NCI-H1092 (cell line): ENCODE measurements at places on chromosomes 12 and 14.
A peak's percentile ranks its signal among the peaks of the same experiment; 100 is the strongest.

GRCh38 chr12:117125272-117125613 is 26.0 kb upstream of the TESC start:
- DNase-seq: no peak

DNA sequence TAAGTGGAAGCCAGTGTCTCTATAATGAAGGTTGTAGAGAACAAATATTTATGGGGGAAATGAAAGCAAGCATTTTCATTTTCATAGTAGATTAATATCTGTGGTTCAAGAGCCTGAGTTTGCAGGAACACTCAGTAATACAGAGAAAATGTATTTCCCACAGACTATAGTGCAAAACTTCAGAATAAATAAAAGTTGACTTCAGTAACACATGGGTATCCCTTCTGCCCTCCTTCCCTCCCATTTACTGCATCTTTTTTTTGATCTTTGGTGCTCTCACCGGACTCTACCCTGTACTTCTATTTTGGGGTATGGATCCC is 75.3 kb upstream of the AMN1 start:
- DNase-seq: no peak

GRCh38 chr14:81018251-81018650 is 62.8 kb downstream of the TSHR start:
- no peak for DNase-seq

- DNase-seq: no peak
Measured at GRCh38 chr12:34290381-34290995, 268.2 kb downstream of the ALG10 start.

DNA sequence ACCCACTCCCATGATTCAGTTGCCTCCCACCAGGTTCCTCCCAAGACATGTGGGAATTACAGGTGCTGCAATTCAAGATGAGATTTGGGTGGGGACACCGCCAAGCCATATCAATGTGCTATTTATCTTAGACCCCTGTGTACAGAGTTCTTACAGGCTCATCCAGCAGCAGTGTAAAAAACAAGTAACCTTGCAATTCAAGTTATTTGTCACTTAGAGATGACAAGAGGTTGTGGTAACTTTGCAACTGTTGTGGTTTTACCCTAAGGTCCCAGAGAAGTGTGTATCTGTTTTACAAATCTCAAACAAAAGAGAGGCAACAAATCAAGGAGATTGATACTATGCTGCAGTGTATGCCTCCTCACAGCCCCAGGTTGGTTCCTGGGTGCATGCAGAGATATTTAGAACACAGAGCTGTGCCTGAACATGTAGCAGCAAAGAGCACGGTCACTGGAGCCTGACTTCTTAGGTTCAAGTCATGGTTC is 11.5 kb upstream of the HELB start:
- DNase-seq: no peak

GRCh38 chr12:19223695-19224094 is 94.2 kb downstream of the PLEKHA5 start:
- DNase-seq: no peak

GRCh38 chr12:64551676-64552075 is 58.6 kb upstream of the RASSF3 start:
- DNase-seq: no peak

GRCh38 chr12:49121047-49121696 is 10.0 kb downstream of the TUBA1B start:
- DNase-seq: no peak

GRCh38 chr14:105050551-105050897 is 14.7 kb downstream of the GPR132 start:
- DNase-seq: peak; percentile 50

- no peak for DNase-seq
Measured at GRCh38 chr12:40515041-40515816, 177.0 kb upstream of the CNTN1 start.

DNA sequence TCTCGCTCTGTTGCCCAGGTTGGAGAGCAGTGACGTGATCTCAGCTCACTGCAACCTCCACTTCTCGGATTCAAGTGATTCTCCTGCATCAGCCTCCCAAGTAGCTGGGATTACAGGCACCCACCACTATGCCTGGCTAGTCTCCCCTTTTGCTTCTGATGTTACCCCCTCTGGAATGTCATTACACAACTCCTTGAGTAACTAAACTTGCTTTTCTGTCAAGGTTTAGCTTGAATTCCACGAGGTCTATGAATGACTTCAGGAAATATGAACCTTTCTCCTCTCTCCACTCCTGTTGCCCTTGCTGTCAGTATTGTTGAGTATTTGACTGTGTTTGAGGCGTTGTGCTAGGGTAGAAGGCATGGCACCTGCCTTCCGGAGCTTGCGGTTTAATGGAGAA is 16.8 kb upstream of the RTRAF start:
- no peak for DNase-seq

- no peak for DNase-seq
Measured at GRCh38 chr12:103947871-103948555, 17.7 kb upstream of the TDG start.

DNA sequence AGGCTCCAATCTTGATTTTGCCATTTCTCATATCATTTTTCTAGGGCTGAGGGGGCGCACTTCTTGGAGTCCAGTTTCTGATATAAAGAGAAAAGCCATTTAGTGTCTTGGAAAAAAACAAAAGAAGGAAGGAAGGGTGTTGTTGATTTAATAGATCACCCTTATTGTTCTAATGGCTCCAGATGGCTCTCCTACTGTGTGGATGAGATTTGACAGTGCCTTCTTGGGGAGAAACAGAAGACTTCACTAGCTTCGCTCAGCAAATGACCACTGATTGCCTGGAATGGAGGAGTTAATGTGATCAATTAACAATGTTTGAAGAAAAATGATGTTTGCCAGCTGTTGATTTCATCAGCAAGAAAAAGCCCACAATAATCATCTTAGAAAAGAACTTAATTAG is 216.2 kb downstream of the APAF1 start:
- no peak for DNase-seq

DNA sequence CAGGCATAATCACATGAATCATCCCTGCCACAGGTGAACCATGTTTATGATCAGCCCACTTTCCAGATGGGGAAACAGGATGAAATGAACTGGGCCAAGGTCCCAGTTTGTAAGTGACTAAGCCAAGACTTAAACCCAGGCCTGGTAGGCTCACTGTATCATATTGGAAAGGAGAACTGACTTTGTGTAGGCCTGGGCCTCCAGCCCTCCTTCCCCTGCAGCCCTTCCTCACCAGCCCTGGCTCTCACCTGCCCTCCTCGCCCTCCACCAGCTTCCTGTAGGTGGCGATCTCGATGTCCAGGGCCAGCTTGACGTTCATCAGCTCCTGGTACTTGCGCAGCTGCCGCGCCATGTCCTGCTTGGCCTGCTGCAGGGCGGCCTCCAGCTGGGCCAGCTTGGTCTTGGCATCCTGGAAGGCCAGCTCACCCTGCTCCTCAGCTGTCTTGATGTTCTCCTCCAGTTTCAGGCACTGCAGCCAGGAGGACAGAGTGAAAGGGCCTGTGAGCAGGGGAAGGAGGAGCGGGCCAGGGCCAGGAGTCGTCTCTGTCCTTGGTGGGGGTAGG is 19.8 kb downstream of the KRT80 start:
- peak; percentile 2 for DNase-seq

GRCh38 chr14:90583916-90584605 is 187.2 kb downstream of the CALM1 start:
- no peak for DNase-seq

GRCh38 chr12:4829161-4829792 is 80.4 kb upstream of the KCNA1 start:
- no peak for DNase-seq

- no peak for DNase-seq
Measured at GRCh38 chr12:80700327-80700726, 7.1 kb upstream of the MYF6 start.

GRCh38 chr12:90250766-90251165 is 542.1 kb upstream of the ATP2B1 start:
- DNase-seq: no peak

DNA sequence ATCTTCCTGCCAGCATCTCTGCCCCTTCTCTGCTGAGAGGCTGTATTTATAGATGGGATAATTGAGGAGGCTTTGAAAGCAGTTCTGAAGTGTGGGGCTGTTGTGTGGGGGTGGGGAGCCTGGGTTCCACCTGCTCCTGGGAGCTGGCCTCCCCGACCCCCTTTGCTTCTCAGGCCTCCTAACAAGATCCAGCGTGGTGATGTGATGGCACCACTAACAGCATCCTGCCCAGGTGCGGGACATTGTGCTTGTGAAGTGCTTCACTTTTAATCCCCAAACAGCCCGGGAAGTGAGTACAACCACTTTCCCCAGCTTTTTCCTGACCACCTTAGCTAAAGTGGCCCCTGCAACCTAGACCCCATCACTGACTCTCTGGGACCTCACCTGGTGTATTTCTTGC is 95.1 kb upstream of the NRXN3 start:
- peak; percentile 20 for DNase-seq

DNA sequence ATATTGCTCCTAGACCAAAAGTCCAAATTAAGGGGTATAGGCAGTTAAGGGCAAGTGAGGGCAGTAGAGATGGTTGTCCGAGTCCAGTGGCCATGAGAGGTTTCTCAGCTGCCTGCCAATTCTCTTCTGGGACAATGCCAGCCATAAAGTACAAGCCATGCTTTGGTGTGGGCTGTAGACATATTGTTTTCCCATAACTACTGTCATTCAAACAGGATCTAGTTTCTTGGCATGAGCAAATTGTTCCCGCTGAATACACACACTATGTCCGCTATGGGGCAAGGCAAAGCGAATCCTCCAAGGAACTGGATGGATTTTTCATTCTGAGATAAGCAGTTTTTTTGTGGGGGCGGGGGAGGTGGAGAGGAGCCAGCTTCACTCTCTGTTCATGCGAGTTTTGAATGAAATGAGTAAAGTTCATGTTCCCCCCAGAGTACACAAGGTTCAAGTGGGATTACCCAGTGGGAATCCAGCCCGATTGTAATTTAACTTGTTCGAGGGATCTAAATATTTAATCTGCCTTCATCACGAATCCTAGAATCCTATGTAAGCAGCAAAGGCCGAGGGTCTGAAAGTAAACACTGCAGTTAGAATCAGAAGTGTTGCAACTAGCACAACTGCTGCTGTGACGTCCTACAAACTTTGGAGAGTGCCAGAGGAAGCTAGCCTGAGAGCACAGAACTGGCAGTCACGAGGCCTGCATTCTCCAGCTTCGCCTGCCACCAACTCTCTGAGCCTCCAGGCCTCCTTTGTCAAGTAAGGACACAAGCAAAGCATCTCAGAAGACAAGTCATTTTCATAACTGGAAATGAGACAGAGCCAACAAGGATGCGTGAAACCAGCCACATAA is 137.0 kb downstream of the CRADD start:
- DNase-seq: peak; percentile 3

- DNase-seq: no peak
Measured at GRCh38 chr12:119096429-119097202, 82.1 kb upstream of the HSPB8 start.

DNA sequence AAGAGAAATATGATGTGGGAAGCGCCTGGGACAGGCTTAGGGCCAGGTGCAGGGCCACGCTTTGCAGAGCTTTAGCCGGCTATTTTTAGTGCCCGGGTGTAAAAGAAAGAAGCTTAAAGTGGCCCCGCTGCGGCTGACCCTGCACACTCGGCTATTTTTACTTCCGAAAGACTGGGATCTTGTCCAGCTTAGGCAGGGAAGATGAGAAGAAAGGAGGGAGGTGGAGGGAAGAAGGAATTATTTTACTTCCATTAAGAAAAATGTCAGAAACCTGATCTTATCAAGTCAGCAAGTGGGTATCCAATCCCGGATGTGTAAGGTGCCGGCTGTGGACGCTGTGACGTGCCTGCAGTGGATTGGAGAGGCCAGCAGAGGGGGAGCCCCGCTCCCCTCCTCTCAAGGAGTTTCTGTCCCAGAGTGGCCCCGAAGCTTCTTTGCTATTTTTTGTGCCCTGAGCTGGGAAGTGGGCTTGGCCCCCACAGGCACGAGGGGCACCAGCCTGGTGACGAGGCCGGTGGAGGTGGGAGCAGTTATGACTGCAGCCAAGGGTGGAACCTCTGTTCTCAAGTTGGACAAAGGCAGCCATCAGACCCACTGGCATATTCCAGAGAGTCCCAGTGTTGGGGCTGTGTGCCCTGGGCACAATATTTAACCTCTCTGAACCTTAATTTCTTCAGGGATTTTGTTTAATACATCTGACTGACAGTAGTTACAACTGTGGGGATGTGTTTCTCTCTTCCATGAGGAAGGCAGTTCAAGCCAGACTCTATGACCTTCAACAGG is 97.7 kb downstream of the ESRRB start:
- DNase-seq: no peak

DNA sequence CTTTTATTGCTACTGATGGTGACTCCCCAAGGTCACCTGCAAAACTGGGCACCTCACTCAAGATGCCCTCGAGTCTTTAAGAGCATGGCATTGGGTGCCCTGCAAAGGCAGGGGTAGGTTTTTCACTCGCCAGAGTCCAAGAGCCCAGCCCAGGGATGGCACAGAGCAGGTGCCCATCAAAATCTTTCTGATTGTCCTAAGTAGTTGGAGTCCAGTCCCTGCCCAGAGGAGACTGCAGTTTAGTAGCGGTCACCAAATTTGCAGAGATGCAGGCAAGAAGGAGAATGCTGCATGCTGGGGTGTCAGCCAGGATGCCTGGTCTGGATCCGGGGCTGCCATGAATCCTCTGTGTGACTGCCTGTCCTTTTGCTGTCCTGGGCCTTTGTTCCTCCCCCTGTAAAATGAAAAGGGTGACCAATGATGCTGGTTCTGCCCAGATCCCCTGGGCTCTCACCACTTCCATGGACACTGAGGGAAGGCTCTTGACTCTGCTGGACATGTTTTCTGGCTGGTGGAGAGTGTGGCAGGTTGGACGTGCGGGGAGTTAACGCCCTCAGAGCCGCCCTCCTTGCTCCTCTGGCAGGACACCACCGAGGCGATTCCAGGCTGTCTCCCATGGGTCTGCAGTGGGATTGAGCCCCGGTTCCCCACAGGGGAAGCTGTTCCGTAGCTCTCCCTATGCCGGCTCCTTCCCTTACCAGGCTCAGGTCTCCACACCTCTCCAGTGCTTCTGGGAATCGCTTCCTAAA is 41.3 kb downstream of the DLK1 start:
- DNase-seq: no peak

GRCh38 chr12:100251917-100252316 is 15.0 kb downstream of the DEPDC4 start:
- DNase-seq: peak; percentile 72

DNA sequence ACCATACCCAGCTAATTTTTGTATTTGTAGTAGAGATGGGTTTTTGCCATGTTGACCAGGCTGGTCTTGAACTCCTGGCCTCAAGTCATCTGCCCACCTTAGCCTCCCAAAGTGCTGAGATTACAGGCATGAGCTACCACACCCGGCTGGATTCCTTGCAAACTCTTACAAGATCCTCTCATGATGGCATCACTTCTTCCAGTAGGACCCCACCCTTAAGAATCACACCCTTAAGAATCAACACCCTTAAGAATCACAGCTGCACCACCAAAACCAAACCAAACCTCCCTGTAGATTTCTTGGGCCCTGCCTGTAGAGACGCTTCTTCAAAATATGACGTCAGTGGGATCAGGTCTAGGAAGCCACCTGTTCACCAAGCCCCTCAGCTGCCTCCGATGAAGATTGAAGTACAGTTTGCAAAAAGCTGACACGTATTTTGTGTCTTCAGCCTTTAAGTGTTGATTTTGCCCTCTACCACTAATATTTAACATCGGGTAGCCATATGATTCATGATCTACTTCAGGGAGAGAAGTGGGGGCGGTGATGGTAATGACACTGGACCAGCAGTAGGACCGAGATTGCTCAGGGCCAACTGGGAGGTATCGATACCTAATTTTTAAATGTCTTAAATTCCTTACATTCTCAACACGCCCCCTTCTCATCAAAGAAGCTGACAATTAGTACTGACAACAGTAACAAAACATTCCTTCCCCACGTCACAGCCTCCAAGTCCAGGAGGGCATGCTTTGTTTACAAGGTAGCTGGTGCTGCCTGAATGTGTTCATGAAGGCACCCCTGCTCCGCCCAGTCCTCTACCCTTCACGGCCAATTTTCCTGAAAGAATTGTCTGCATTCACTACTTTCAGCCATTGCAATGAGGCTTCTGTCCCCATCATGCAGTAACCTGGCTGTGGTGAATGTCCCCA is 57.2 kb downstream of the ESRRB start:
- no peak for DNase-seq
